ENCODE measurements at places on chromosomes 7 and 10.
A peak's percentile ranks its signal among the peaks of the same experiment; 100 is the strongest.

DNA sequence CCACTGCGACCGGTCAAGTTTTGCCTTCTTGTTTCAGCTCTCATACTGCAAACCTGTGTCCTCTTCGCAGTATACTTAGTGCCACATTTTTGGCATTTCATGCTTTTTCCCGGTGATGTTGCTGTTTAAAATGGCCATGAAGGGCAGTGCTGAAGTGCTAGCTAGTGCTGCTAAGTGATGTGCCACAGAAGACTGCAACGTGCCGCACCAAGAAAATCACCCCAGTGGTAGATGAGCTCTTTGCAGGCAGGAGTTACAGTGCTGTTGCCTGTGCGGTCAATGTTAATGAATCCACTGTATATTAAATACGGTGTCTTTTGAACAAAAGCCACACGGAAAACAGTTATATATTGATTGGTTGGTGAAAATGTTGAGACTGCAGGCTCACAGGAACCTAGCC is 120.3 kb downstream of the ANLN start:
- DNase-seq: no peak

DNA sequence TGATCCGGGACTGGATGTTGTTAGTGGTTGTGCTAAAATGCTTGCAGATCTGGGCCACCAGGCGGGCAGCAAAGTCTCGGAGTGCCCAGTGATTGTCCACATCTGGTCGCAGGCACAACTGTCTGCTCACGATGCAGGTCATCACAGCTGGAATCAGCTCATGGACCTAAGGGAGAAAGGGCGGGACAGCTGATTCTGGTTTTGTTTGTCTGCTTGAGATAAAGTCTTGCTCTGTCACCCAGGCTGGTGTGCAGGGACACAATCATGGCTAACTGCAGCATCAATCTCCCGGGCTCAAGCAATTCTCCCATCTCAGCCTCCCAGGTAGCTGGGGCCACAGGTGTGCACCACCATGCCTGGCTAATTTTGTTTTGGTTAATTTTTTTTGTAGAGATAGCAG is 8.0 kb downstream of the TAF6 start:
- DNase-seq: no peak

- DNase-seq: no peak
Observed at GRCh38 chr7:158355456-158356065, 232.1 kb downstream of the PTPRN2 start.

GRCh38 chr7:3207387-3207902 is 93.6 kb upstream of the SDK1 start:
- DNase-seq: no peak

DNA sequence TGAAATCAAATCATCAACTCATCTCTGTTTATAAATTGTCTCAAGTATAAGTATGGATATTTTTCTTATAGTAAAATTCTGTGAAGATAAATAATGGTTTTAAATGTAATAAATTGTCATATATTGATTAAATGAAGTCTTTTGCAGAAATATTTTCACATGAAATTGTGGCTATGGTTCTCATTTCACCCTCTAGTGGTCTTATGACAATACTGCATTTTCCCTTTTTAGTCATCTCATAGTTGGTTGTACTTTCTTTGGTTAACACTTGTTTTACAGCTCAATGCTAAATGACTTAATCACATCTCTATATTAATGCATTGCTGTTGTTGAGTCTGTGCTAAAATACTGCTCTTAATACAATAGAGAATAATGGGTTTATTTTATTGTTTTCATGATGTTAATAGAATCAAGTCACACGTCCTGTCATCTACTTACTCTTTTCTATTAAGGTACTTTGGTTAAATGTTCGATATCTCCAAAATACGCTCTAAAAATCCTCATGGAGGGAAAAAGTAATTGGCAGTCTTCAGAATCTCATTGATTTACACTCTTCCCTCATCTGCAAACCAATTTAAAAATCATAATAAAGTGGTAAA is 38.0 kb upstream of the CACNA2D1 start:
- DNase-seq: no peak

- DNase-seq: no peak
Observed at GRCh38 chr7:27765841-27766240, 25.9 kb downstream of the TAX1BP1 start.

GRCh38 chr10:29873941-29874484 is 185.4 kb downstream of the JCAD start:
- DNase-seq: no peak

DNA sequence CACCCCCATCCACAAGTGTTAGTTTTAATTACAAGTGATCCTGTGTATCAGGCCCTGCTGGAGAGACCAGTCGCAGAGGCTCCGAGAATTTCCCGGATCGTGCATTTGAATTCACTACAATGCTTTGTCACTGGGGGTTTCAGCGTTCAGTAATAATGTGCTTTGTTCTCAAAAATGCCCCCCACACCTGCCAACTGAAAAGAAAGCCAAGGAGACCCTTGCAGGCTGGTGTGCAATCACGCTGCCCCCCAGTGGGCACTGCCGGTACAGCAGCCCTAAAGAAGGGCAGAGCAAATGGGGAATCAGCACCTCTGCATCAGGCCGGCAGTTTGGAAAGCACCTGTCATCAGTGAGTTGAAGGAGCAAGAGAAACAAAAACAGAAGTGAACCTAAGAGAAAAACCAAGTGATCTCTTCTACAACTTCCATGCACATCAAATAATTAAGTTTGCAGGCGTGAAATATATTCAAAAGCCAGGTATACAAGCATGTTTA is 177.6 kb downstream of the PARD3 start:
- DNase-seq: peak; percentile 62

GRCh38 chr7:2116989-2117591 is 115.7 kb downstream of the MAD1L1 start:
- DNase-seq: no peak

DNA sequence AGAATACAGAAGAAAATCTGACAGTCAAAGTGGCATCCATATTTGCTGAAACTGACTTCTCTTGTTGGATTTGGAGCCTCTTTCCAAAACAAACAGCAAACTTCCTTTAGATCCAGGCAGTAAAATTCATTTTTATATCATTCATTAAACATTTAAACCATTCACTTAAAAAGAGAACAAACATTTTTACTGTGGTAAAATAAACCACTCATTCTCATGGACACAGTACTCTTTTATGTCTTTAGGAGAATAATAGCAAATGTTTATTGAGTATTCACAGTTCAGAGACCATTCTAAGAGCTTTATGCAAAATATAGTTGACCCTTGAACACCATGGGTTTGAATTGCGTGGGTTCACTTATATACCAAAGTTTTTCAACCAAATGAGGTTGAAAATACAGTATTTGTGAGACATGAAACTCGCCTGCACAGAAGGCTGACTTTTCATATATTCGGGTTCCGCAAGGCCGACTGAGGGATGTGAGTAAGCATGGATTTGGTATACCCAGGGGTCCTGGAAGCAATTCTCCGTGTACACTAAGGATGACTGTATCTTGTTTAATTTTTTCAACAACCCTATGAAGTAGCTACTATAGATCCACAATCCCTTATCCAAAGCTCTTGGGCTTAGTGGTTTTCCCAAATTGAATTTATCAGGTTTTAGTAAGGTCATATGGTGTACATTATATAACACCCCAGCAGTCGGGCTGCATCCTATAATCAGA is 49.1 kb downstream of the ATXN7L1 start:
- no peak for DNase-seq

- DNase-seq: no peak
Observed at GRCh38 chr10:124053971-124054370, 39.4 kb downstream of the CHST15 start.

DNA sequence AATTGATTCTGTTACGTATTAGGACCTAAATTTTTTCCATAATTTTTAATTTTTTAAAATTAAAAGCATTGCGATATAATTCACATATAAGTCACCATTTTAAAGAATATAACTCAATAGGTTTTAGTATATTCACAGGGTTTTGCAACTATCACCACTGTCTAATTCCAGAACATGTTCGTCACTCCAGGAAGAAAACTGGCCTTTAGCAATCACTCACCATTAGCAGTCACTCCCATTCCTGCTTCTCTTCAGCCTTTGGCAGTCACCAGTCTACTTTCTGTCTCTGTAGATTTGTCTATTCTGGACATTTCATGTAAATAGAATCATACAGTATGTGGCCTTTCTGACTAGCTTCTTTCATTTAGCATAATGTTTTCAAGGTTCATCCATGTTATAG is 176.5 kb downstream of the EXOC4 start:
- no peak for DNase-seq

DNA sequence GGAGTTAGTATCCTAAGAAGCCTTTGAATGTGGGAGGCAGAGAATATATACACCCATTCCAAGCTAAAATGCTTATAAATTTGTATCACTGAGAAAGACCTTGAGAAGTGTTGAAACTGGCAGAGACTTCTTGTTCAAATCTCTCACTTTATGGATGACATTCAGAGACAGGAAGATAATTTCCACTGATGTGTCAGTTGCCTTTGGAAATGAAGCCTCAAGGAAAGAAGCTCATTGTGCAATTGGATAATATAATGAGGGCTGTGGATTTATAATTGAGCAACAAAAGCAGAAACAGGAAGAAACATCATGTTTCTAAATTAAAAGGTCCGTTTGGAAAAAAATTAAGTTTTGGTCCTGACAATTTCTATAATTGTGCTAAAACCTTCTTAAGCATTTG is 789.9 kb upstream of the IGFBP3 start:
- DNase-seq: no peak

DNA sequence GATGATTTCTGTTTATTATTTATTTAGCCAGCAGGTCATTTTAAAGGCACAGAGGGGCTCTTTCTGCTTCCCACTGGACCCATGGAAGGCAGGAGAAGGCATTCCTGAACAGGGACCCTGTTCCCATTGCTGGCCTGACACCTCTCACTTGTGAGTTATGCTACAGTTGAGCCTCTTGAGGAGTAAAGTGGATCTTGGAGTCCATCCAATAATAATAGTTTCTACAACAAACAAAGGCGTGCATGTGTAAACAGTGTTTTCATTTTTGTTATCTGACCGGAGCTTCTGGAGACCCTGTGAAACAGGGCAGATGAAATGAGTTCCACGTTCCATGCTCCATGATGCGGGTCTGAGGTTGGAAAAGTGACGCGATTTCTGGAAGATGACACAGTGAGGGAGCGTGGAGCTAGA is 127.3 kb upstream of the HABP2 start:
- DNase-seq: no peak

DNA sequence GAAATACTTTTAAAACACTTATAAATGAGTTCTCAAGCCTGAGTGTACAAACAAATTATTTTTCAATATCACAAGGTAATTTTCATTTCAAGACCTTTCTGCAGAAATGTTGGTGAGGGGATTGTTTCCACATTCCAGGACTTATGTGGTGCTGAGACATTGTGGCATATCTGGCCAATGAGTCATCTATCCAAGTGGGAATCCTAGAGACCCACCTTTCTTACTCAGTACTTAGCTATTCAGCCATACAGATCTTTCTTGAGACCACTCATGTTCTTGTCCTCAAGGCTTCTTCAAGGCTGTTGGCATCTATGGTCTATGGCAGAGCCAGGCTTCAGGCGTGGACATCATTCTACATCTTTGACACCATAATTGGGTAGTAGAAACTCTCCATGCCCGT is 225.4 kb downstream of the DKK1 start:
- no peak for DNase-seq

- no peak for DNase-seq
Observed at GRCh38 chr10:73054286-73054685, 42.4 kb downstream of the P4HA1 start.

DNA sequence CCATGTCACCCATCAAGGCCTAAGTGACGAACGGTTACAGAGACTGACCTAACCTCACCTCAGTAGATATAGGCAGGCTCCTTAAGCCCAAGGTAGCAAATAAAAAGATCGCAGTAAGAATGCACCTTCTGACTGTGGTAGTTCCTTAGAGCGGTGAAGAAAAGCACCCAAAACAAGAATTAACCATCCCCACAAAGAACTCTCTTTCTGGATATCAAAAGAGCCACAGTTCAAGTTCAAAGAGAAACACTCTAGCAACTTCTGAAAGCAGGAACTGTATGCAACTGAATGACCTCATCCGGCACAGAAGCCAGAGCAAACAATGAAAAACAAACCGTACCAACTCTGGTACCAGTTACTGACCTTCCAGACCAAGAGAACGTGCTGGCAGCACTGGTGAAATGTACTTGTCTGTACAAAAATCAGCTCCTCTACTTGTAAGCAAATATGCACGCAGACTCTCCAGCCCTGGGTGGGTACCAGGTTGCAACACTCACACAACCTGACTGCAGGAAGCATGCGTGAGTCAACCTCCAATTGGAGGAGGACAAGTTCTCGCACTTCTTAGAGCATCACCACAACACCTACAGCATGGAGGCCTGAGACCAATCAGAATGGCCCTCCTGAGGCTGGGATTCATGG is 202.7 kb downstream of the FAM107B start:
- peak; percentile 69 for DNase-seq

- DNase-seq: no peak
Observed at GRCh38 chr7:32516551-32517100, 21.3 kb downstream of the AVL9 start.

DNA sequence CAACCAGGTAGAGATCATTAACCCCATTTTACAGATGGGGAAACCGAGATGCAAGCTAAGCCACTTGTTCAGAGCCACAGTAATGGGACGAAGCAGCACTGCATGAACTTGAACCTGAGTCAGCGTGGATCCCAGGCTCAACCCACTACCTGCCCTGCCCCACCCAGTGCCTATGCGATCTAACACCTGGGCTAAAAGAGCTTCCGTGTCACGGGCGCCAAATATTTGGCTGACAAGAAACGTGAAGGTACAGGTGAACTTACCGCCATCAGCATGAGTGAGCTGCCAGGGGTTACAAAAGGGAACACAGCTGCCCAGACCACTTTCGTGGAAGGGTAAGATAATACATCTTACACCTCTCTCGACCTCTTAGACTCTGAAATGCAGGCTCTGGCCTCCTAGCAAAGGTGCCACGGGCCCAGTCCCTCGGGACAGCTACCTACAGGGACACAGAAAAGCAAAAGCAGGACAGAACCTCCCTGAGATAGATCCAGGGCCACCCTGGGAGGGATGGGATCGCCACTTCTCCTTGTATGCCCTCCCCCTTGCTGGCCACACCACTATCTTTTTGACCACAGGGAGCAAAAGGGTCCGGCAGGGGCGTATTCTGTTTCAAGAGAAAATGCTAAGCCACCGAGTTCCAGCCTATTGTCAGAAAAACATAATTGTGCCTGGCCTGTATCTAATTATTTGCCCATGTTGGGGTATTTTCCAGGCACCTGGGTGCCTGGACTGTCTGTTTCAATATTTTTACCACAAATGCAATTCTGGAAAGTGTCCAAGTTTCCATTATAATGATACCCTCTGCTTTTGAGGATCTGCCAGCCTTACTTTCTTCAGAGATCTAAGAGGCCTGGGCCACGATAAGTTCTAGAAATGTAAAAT is 6.4 kb downstream of the CHST15 start:
- no peak for DNase-seq

- DNase-seq: no peak
Observed at GRCh38 chr7:26508917-26509316, 217.3 kb downstream of the SNX10 start.

GRCh38 chr7:116698930-116699721 is 27.1 kb downstream of the MET start:
- DNase-seq: no peak

Measured in activated CD4-positive, alpha-beta T cell treated with anti-CD3 and anti-CD28 coated beads, Interleukin-2, Interleukin-4, amounts not matched to agents 100 ng/mL and 50 ng/mL, durations not matched to agents 16 hours and 8 hours (primary cell).